ENCODE measurements at places on chromosomes 3 and 15. TPM values are rescaled to one million over a fixed set of nuclear protein-coding genes. Genes with fewer than 3 reads are reported as not detected.

GRCh38 chr15:40091861-40092255 is 16.8 kb downstream of the BMF start:
- DNase-seq: no peak

- no peak for DNase-seq
These were observed at the start of gene FAM131A for GRCh38 chr3:184337399-184337714. TSS of gene FAM131A (plus strand) at chr3:184337600. CDS start at chr3:184337631, 31 bp downstream.

- no peak for DNase-seq
These were observed 104.9 kb downstream of the TPRG1 start for GRCh38 chr3:189276444-189277219.

- no peak for DNase-seq
These were observed 8.1 kb downstream of the VGLL3 start for GRCh38 chr3:86982883-86983282.

GRCh38 chr15:44584162-44584749 is 47.3 kb downstream of the EIF3J start:
- peak; percentile 59 for DNase-seq

GRCh38 chr15:76333720-76334437 is 2.7 kb upstream of the ISL2 start:
- DNase-seq: no peak

DNA sequence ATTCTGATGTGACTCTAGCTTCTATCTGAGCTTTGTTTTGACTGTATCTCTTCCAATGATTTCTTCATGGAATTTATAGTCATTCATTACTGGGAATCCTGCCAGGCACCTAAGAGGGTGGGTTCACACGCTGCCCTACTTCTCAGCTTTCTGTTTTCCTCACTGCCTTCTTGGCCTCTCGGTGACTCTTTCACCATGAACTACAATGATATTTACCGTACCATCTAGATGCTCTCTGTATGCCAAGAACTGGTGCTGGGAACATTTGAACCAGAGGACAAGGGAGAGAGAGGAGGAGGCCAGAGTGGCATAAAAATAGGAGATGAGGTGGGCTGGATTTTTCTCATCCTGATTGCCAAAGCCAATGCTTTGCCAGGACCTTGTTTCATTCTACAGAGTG is 280.0 kb upstream of the P2RY1 start:
- no peak for DNase-seq

DNA sequence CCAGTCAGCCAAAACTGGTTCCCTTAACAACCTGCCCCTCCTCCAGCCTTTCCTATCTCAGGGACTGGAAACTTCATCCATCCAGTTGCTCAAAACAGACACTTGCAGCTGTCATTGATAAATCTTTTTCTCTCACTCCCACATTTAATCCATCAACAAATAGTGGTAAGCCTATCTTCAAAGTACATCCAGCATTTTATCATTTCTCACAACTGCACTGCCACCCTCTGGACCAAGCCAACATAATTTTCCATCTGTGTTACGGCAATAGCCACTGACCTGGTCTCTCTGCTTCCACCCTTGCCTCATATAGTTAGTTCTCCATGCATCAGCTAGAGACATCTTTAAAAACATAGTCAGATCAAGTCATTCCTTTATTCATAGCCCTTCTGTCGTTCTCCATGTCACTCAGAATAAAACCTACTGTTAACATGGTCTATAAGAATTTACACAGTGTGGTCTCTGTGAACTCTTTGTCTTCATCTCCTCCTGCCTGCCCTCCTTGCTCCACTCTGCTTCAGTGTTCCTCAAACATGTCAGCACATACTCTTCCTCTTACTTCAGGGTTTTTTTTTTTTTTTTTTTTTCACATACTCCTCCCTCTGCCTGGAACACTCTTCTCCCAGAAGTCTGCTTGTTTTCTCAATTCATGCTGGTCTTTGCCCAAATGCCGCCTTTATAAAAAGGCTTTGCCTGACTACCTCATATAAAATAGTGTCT is 102.5 kb upstream of the COL6A5 start:
- DNase-seq: no peak

DNA sequence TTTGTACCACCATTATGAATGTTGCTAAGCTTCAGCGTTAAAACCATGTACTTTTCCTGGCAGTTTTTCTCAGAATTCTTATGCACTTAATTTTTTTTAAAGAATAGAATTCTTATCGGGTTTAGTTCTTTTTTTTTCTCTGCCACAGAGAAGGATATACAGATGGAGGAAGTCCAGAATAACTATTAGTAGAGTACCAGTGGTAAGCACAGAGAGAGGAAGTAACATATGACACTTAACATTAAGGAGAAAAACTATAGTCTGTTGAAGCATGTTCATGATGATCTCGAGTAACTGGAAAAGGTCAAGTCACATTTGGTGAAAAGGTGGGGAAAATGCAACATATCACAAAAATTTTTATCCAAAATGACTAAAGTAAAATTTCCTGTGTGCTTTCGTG is 68.9 kb downstream of the RNF13 start:
- DNase-seq: no peak

- DNase-seq: no peak
These were observed 231.4 kb upstream of the UMPS start for GRCh38 chr3:124498891-124499290.

DNA sequence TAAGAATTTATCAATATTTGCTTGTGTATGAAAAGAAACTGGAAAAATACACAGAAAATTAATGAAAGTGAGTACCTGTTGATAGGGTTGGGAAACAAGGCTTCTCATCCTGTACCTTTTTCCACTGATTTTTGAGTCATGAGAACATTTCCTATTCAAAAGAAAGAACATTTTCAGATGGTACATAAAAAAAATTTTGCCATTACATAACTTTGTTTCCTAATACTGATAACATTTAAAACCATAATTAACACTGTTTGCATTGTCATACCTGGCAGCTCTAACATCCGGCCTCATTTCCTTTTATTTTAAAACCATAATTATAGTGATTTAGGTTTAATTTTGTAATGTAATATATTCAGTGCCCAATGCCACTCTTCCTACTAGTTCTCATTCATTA is 11.7 kb downstream of the NKTR start:
- DNase-seq: no peak

DNA sequence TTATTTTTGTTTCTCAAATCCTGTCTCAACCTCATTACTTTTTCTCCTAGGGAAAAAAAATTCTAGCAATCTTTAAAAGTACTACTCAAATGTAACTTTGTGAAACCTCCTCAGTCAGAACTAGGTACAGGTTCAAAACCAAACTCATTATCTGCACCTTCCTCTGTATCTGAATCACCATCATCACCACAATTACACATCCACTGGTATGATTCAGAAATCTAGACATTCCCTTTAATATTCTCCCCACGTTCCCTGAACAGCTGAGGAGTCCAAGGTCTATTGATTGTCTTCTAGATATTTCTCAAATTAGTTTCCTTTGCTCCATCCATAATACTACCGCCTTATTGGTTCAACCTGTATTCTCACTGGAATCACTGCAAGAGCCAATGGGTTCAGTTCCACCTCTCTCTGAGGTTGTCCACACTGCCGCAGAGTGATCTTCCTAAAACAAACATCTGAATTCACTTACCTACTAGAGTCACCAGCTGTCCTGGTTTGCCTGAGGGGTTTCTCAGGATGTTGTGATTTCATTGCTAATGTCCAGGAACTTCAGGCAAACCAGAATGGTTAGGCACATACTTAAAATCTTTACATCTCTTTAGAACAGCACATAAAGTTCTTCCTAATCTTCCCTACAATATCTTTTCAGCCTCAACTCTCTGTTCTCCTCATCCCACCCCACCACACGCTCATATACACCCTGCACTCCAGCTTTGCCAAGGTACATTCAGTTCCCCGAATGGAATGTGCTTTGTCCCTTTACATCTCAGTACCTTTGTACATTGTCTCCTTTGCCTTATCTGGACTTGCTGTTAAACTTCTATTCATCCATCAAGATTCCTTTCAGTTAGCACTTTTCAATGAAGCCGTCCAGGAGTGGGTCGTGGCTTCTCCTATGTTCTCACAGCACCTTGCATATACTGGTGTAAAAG is 24.2 kb downstream of the ATP13A4 start:
- DNase-seq: no peak

GRCh38 chr15:67134067-67134838 is 68.9 kb downstream of the SMAD3 start:
- DNase-seq: peak; percentile 72

DNA sequence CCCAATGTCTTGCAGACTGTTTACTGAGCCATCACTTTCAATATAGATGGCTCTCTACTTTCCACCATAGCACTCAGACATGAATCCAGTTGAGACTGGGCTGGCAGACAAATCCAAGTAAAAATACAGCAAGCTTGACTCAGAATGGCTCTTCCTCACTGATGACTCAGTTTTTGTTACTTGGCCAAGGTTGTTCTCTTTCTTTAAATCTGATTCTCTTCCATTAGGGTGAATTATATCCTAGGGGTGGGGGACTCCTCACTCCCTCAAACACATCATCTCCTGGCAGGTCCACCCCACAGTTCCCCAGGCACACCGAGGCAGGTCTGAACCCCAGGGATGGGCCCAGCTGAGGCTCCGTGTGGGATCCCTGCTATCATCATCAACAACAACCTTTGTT is 157.9 kb downstream of the MEX3B start:
- no peak for DNase-seq

DNA sequence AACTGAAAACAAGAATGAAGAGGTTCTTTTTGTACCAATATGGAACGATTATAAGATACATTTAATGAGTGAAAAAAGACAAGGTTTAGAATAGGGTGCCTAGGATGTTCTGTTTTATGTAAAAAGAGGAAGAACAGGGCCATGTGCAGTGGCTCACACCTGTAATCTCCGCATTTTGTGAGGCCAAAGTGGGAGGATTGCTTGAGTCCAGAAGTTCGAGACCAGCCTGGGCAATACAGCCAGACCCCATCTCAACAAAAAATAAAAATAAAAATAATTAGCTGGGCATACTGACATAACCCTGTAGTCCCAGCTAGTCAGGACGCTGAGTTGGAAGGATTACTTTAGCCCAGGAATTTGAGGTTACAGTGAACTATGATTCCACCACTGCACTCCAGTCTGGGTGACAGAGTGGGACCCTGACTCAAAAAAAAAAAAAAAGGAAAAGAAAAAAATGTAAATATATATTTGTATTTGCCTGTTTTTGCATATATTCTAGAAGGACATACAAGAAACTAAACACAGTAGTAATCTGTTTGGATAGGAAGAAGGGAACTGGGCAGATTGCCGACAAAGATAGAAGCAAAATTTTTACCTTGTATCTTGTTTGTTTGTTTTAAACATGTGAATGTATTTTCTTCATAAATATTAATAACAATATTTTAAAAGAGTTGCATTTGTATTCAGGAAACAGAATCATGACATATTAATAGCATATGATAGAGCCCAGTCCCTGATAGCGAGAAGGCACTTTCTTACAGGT is 174.3 kb downstream of the SOX2 start:
- no peak for DNase-seq

GRCh38 chr15:69842851-69843250 is 254.9 kb downstream of the TLE3 start:
- no peak for DNase-seq

GRCh38 chr3:192130534-192131132 is 596.7 kb downstream of the FGF12 start:
- DNase-seq: peak; percentile 5

PAQR5 gene
- not detected for total RNA-seq

ANKUB1 gene
- total RNA-seq: not detected

PTPRG gene
- 1.3 TPM for total RNA-seq

ARL6 gene
- total RNA-seq: 1.3 TPM

KBTBD8 gene
- 20.4 TPM for total RNA-seq

SEMA6D gene
- total RNA-seq: not detected

AMT gene
- total RNA-seq: 7.4 TPM

GOLGA8N gene
- total RNA-seq: 4.4 TPM

PRR20G gene
- total RNA-seq: not detected

TUSC7 gene
- not detected for total RNA-seq

All from activated T-cell treated with anti-CD3 and anti-CD28 coated beads, Interleukin-2, amount 50 U/mL, for 72 hours (primary cell).